ENCODE measurements at places on chromosomes 5 and 9. TPM values are rescaled to one million over a fixed set of nuclear protein-coding genes. Genes with fewer than 3 reads are reported as not detected.

- no peak for DNase-seq
Observed at GRCh38 chr5:6412811-6413210, 34.5 kb upstream of the MED10 start.

DNA sequence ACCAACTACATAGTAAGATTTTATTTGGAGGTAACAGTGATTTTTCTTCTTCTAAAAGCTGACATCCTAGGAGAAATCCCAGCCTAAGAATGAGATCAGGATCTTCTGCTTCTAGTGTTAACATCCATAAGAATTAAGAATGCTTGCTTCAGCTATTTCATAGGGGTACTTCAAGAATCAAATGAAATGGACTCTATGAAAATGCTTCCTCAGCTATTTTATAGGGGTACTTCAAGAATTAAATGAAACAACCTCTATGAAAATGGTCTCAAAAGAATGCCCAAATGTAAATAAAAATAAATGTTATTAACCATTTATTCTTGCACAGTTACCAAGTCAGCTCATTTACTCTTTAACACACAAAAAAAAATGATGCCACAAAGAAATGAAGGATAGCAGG is 31.5 kb downstream of the ZNF608 start:
- no peak for DNase-seq

- peak; percentile 87 for DNase-seq
Observed at GRCh38 chr5:87393331-87393730, 19.4 kb downstream of the CCNH start.

DNA sequence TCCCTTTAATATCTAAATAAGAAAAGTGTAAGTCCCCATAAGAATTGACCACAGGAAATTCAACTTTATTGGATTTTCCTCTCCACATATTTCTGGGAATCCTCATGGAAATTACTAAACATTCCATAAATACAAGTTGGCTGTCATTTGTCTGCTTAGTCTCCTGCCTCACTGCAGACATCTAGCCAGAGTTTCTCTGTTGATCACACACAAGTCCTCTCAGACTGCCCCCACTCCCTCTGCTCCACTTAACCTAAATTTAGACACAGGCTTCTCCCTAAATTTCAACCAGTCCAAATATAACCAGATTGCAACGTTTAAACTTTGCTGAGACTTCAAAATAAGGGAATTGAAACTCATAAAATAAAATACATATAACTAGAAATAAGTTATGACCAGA is 982.1 kb downstream of the DTWD2 start:
- DNase-seq, result no peak

DNA sequence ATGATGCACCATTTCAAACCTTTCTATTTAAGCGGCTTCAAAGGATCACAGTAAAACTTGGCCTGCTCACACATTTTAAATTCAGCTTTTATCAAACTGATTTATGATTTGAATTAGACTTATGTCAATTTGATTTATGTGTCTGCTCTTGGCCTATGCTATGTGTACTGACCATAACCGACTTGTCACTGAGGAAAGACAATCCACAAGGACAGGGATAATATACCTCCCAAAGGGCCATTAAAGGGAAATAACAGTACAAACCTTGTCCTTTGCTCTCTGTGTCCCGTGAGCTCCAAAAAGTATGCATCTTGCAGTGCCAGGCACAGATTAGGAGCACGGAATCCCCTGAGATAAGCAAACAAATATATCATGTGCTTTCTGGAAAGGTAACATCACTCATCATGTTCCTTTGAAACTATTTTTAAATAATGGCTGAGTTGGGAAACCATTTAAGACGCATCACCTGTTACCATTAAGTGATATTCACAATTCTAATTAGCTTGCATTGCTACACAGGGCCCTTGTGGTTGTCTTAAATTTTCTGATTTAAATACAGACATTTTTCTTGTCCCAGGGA is 31.9 kb upstream of the FTMT start:
- no peak for DNase-seq

DNA sequence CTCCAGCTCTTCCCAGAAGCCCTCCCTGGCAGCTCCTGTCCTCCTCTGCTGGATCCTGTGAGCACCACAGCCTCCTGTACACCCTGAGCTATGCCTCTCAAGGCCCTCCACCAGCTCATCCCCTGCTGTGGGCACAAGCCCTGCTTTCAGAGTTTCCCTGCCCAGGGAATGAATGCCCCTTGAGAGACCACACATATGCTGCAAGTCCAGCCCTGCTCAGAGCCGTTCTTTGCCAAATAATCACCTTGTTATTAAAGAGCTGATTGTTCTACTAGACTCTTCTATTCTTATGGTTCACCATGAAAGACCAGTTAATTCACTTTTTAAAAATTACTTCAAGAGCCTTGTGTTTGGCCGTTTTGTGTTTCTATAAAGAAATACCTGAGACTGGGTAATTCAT is 121.5 kb downstream of the MVB12B start:
- no peak for DNase-seq

- DNase-seq, result no peak
Observed at GRCh38 chr5:149809931-149810691, 80.0 kb downstream of the PPARGC1B start.

GRCh38 chr9:36401164-36401740 is 1.2 kb upstream of the RNF38 start:
- DNase-seq, result peak; percentile 61

- peak; percentile 68 for DNase-seq
Observed at GRCh38 chr5:54895816-54896341, 89.5 kb downstream of the ESM1 start.

GRCh38 chr9:122277285-122277897 is 12.7 kb downstream of the MRRF start:
- no peak for DNase-seq

- peak; percentile 88 for DNase-seq
Observed at GRCh38 chr9:87862536-87863268, 20.0 kb upstream of the SPATA31E1 start.

The TTF1 gene
- total RNA-seq, result 6.5 TPM

The PFN3 gene
- total RNA-seq, result not detected

The GRIN3A gene
- total RNA-seq, result not detected

The RC3H2 gene
- total RNA-seq, result 58.4 TPM

The FIBCD1 gene
- 1.1 TPM for total RNA-seq

The HSD17B4 gene
- total RNA-seq, result 154 TPM

The TRIM41 gene
- 6.9 TPM for total RNA-seq

The CDX1 gene
- total RNA-seq, result 0.18 TPM

The SLC6A7 gene
- not detected for total RNA-seq
